ENCODE measurements at places on chromosomes 2 and 18. TPM values are rescaled to one million over a fixed set of nuclear protein-coding genes. Genes with fewer than 3 reads are reported as not detected.

Gene RRM2
- total RNA-seq: 0.60 TPM

DNA sequence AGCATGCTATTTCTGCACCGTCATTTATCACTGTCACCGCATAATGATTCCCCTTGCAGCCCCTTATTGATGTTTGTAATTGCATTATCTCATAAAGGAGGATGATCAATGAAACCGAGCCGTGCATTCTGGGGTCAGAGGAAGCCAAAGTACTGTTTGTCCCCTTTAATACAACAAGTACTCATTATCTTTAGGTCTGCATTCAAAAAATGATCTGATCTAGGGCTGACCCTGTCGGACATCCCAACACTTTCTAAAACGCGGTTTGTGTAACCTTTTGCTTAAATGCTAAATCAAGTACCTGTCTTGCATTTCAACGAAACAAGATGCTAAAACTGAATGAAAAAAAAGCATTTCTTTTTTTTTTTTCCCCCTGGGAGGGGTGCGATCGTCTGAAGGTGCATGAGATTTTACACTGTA is 143.8 kb downstream of the MEIS1 start:
- no peak for DNase-seq

- DNase-seq: peak; percentile 18
These were observed 412 bp downstream of the GPD2 start for GRCh38 chr2:156436497-156437085.

DNA sequence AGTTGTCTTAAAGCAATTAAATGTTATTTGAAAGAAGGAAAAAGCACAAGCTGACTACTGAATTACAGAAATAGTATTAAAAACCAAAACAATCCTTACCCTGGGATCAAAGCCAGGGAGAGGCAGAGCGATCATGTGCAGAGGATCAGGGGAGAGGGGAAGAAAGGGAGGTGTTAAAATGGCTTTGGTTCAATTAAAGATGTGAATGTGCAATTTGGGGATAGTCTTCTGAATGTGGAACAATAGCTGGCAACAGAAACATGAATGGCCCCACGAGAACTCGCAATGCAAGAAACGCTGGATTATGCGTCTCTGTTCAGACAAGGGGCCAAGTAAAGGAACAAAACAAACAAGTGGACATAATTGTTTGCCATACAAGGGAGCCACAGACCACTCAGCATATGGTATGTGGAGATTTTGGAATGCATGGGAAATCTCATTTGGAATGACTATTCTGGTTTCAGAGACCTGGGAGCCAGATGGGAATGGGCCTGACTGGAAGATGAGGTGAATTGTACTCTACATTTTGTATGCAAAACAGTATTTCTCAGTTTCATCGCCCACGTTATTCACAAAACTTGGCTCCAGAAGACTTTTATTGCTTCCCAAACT is 155.4 kb downstream of the SLC4A3 start:
- DNase-seq: no peak

- no peak for DNase-seq
These were observed 7.3 kb downstream of the MBD1 start for GRCh38 chr18:50274044-50274442.

DNA sequence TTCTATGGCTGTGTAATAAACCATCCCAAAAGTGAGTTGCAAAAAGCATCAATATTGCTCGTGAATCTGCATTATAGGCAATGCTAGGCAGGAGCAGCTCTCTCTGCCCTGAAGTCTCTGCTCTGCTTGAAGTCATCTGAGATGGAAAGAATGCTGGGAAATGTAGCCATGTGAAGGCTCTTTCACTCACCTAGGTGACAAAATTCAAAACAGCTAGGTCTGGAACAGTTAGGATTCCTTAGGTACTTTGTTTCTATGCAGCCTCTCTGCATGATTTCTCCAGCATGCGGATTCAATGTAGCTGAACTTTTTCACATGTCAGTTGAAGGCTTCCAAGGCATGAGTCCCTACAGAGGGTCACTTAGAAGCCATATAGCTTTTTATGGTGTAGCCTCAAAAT is 1383.7 kb downstream of the LRP1B start:
- no peak for DNase-seq

GRCh38 chr2:234291765-234292204 is 205.1 kb downstream of the ARL4C start:
- DNase-seq: no peak

DNA sequence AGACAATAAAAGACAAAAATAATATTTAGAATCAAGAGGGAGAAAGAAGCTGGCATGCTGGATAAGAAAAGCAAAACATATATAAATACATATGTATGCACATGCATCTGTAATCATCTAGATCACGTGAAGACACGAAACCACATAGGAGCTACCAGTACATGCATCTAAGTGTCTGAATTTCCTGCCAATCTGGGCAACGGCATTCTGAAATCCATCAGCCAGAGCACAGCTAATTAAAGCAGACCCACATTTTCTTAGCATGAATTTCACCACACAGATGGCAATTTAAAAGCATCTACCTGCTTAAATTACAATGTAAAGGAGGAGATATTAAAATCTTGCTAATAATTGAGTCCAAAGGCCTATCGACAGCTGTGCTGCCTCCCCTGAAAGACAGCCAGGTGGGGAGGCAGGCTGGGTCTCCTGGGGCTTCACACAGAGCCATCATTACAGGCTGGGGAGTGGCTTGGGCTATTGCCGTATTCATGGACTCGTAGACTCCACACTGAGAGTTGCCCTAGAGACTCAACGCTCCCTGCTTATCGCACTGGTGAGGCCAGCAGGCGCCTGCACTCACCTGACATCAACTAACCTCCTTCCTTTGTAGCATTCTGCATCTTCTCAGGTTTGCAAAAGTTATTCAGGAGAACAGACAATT is 272.5 kb upstream of the PXDN start:
- DNase-seq: no peak

GRCh38 chr2:232349546-232349945 is 29.0 kb upstream of the ALPP start:
- no peak for DNase-seq
